Endothelial cell of umbilical vein (primary cell): ENCODE measurements at places on chromosomes 7 and 10.

DNA sequence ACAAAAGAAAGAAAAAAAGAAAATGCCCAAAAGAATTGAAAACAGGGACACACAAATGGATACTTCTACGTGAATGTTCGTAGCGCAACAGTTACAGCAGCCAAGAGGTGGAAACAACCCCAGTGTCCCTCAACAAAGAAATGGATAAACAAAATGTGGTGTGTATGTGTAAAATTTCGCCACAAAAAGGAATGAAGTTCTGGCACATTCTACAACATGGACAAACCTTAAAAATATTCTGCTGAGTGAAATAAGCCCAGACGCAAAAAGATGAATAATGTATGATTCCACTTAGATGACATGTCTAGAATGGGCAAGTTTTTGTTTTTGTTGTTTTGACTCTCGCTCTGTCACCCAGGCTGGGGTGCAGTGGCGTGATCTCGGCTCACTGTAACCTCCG lies 10.9 kb downstream of the UCMA start:
- no peak overlapping the region for H3K27ac ChIP-seq
- no peaks in the 10 kb centered on the region for H3K4me1 ChIP-seq
- no peaks in the 10 kb centered on the region for H3K27me3 ChIP-seq
- no peak overlapping the region for H3K4me3 ChIP-seq
- DNase-seq = no peak

DNA sequence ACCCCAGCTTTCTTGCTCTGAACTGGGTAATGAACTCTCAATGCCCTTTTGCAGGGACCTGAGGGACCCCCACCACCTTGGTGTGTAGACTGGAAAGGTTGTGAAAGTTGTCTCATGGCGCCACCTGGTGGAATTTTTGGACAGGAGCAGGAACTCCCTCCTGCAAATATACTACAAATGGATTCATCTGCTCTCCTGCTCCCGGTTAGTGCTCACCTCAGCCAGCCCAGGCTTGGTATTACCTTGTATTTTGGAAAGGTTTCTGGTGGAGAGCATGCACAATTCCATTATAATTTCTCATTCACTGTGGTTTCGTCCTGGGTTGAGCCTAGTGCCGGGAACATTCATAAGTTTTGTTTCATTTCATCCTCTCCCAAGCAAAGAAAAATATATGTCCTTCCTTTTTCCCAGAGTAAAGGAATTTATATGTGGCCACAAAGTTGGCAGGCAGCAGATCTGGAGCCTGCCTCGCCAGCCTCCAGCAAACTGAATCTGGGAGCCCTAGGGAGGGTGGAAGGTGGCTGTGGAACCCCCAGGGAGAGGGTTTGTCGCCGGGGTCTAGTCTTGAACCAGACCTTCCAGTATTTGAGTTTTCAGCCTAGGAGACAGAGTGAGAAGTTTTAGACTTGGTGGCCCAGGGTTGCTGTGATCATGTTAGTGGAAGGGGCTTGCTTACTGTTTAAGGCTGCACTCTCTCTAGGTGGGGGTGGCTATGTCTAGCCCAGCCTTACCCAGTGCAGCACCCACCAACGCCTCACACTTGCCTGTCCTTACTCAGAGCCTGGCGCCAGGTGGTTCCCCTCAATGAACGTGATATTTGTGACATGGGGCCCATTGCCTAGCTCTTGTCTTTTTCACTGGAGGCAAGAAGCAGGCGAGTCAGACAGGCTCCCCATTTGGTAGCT lies 9.5 kb downstream of the FAM241B start:
- peaks cover 9% of the 10 kb centered on the region for H3K27me3 ChIP-seq
- H3K27ac ChIP-seq = no peak overlapping the region
- H3K36me3 ChIP-seq = no peaks in the 10 kb centered on the region
- no peaks in the 10 kb centered on the region for H3K4me1 ChIP-seq
- peak; percentile 58 for DNase-seq
- H3K4me3 ChIP-seq = no peak overlapping the region

GRCh38 chr10:75209086-75209920 lies 1.3 kb upstream of the VDAC2 start:
- H3K27ac ChIP-seq = peak overlapping the region; percentile 94
- DNase-seq = no peak
- H3K4me1 ChIP-seq = peaks cover 21% of the 10 kb centered on the region
- H3K27me3 ChIP-seq = no peaks in the 10 kb centered on the region

DNA sequence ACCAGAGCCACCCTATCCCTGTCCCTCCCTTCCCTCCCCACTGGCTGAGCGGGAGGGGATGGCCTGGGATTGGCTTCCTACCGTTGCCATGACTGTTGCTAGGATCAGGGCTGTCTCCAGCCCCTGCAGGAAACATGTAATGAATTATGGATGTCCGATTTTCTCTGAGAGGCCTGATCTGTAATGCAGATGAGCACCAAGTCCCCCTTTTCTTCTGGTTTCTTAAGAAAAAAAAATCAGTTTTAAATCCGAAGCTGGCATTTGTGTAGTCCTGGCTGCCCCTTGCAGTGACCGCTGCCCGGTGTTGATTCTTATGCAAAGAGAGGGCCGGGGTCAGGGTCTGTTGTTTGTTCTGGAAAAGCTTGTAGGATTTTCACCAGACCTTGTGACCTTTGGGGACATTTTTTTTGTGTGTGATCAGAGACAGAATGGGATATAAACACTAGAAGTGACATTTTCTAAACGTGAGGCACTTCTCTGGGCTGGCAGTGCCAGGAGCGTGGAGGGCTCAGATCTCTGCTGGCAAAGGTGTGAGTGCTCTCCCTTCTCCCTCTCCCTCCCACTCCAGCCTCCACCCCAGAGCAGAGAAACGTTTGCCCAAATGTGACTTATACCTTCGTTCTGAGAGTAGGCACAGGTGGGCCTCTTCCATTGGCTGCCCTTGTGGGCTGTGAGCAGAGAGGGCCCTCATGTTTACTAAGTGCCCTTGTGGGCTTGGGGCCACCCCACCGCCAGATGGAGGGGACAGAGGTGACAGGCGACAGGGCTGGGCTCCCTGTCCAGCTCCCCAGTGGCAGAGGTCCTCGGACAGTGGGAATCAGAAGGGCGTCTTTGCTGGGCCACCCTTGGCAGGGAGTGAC lies 127.5 kb downstream of the DNAJB6 start:
- no peak for DNase-seq
- H3K27ac ChIP-seq = no peak overlapping the region
- no peak overlapping the region for H3K4me3 ChIP-seq
- H3K4me1 ChIP-seq = no peaks in the 10 kb centered on the region

- H3K4me3 ChIP-seq = no peak overlapping the region
- no peak for DNase-seq
- peaks cover 25% of the 10 kb centered on the region for H3K4me1 ChIP-seq
- H3K27me3 ChIP-seq = no peaks in the 10 kb centered on the region
- H3K27ac ChIP-seq = no peak overlapping the region
Observed at GRCh38 chr7:99140813-99141212, 3.1 kb downstream of the SMURF1 start.

DNA sequence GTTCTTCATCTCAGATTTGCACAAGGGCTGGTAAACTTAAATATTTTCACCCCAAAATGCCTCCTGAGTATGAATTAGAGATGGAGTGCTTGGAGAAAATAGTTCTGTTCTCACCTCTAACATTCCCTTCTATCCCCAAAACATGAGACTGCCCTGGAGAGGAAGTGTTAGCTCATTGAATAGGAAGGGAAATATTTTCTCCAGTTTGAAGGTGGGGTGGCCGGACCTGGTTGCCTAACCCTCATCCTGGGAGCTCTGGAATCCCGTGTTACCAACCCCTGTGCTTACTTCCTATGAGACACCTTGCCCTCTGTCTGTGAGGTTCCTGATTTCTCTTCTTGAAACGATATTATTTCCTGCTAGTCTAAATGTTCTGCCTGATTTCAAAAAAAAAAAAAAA lies 779 bp downstream of the IFIT2 start:
- no peaks in the 10 kb centered on the region for H3K36me3 ChIP-seq
- H3K27ac ChIP-seq = no peak overlapping the region
- no peak overlapping the region for H3K4me3 ChIP-seq
- peaks cover 19% of the 10 kb centered on the region for H3K27me3 ChIP-seq
- peaks cover 10% of the 10 kb centered on the region for H3K4me1 ChIP-seq

GRCh38 chr7:144784943-144785342 lies 50.9 kb downstream of the TPK1 start:
- no peak overlapping the region for H3K4me3 ChIP-seq
- H3K4me1 ChIP-seq = no peaks in the 10 kb centered on the region
- H3K36me3 ChIP-seq = no peaks in the 10 kb centered on the region
- no peak overlapping the region for H3K27ac ChIP-seq
- no peak for DNase-seq

DNA sequence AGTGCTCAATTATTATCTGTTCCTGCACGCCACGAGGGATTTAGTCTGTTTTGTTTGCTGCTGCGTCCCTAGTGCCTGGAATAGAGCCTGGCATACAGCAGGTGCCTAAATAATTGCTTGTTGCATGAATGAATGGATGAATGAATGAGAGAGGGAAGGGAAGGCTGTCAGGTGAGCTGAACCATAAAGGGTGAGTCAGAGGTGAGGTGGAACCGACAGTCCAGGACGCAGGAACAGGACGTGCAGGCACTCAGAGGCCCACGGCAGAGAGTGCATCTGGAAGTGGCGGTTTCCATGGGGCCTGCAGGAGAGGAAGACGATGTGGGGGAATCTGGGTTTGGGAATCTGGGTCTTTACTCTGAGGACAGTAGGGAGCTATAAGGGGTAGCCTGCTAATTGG lies 17.7 kb upstream of the PPIF start:
- DNase-seq = no peak
- no peaks in the 10 kb centered on the region for H3K4me1 ChIP-seq
- H3K27me3 ChIP-seq = peaks cover 10% of the 10 kb centered on the region
- H3K36me3 ChIP-seq = no peaks in the 10 kb centered on the region
- no peak overlapping the region for H3K27ac ChIP-seq
- no peak overlapping the region for H3K4me3 ChIP-seq

- H3K27ac ChIP-seq = no peak overlapping the region
- no peaks in the 10 kb centered on the region for H3K27me3 ChIP-seq
- DNase-seq = no peak
- no peak overlapping the region for H3K4me3 ChIP-seq
- no peaks in the 10 kb centered on the region for H3K36me3 ChIP-seq
Observed at GRCh38 chr10:105024184-105024583, 383.1 kb downstream of the SORCS3 start.

DNA sequence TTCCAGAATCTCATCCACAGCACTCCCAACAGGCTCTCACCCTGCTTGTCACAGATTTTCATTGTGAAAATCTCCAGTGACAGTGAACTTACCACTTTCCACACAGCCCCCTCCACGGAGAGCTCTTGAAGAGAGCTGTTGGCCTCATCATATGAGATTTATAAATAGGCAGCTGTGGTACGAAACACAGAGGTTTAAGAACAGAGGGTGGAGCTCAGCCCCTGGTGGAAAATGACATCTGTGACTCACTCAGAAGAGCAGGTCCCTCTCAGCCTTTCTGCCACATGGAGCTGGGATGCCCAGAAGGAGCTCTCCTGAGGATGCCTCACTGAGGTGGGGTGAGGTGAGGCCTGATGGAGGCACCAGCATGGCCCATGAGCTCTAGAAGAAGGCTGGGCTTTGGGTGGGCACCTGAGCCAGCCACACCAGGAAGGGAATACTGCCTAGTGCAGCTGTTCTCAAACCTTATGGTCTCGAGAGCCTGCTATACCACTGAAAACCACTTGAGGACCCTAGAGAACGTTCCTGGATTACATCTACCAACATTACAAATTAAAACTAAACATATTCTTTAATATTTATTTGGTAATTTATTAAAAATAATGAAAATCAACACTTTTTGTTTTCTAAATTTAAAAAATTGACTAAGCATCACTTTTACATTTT lies 25.8 kb upstream of the EEPD1 start:
- H3K4me1 ChIP-seq = no peaks in the 10 kb centered on the region
- no peak overlapping the region for H3K27ac ChIP-seq
- H3K4me3 ChIP-seq = no peak overlapping the region

- no peaks in the 10 kb centered on the region for H3K36me3 ChIP-seq
- no peak for DNase-seq
- no peaks in the 10 kb centered on the region for H3K27me3 ChIP-seq
- no peaks in the 10 kb centered on the region for H3K4me1 ChIP-seq
- no peak overlapping the region for H3K4me3 ChIP-seq
Observed at GRCh38 chr10:521261-522250, 167.9 kb downstream of the DIP2C start.

DNA sequence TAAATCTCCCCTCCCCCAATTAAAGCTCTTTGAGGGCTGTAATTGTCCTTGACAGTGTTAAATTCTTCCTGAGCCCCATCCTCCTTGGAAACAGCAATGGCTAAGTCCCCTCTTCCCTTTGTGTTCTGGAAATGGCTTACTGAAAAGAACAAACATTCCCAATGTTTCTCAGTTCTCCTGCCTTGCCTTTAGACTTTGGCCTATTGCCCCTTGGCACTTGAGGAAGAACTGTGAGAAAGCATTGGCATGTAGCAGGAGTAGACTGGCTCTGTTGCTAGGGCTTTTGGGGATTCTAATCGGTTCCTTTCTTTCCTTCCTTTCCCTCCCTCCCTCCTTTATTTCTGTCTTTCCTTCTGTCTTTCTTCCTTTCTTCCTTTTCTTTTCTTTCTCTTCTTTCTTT lies 463.3 kb upstream of the PODXL start:
- no peak for DNase-seq
- H3K27ac ChIP-seq = no peak overlapping the region
- H3K4me3 ChIP-seq = no peak overlapping the region
- H3K27me3 ChIP-seq = no peaks in the 10 kb centered on the region
- no peaks in the 10 kb centered on the region for H3K4me1 ChIP-seq
- no peaks in the 10 kb centered on the region for H3K36me3 ChIP-seq

- no peaks in the 10 kb centered on the region for H3K27me3 ChIP-seq
- no peaks in the 10 kb centered on the region for H3K4me1 ChIP-seq
- no peak for DNase-seq
- no peak overlapping the region for H3K27ac ChIP-seq
Observed at GRCh38 chr10:64558094-64558835, 1037.1 kb downstream of the REEP3 start.

- no peak for DNase-seq
- no peak overlapping the region for H3K27ac ChIP-seq
- H3K4me1 ChIP-seq = no peaks in the 10 kb centered on the region
Observed at GRCh38 chr7:95322854-95323253, 1.5 kb downstream of the PON1 start.

DNA sequence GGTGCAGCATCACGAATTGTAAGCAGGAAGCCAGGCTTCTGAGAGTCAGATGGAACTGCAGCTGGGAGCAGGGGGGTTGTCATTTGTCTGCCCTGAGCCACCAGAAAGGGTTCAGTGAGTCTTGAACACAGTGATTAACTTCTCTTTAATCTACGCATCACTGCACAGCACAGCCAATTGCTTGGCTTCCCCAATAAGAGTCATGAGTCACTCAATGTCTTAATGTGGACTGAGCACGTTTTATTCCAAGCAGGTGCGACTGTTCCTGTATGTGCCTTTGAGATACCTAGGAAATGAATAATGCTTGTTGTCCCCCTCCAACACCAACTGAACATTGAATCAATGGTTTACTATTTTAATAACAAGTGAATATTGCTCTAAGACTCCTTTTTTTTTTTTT lies 26.0 kb upstream of the PLEKHA1 start:
- no peak for DNase-seq
- H3K27ac ChIP-seq = no peak overlapping the region
- H3K27me3 ChIP-seq = peaks cover 2% of the 10 kb centered on the region
- H3K4me3 ChIP-seq = no peak overlapping the region
